ENCODE measurements at places on chromosomes 5 and 9.
A peak's percentile ranks its signal among the peaks of the same experiment; 100 is the strongest.

DNA sequence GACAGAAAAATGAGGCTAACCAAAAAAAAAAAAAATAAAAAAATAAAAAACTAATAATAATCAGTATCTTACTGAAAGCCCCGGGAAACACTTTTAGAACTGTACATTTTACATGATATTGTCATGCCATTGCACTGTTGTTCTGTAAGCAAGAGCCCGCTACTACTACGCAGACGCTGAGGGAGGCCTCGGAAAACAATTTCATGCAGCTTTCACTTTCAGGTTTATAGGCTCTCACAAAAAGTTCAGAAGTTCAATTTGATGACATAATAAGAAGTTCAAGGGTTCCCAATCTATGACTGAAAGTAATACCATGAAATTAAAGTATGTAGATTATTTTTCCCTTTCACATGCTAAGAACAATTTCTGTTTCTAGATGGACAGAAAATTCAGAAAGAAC, 318.3 kb upstream of the ITGA1 start:
- no peak for DNase-seq

DNA sequence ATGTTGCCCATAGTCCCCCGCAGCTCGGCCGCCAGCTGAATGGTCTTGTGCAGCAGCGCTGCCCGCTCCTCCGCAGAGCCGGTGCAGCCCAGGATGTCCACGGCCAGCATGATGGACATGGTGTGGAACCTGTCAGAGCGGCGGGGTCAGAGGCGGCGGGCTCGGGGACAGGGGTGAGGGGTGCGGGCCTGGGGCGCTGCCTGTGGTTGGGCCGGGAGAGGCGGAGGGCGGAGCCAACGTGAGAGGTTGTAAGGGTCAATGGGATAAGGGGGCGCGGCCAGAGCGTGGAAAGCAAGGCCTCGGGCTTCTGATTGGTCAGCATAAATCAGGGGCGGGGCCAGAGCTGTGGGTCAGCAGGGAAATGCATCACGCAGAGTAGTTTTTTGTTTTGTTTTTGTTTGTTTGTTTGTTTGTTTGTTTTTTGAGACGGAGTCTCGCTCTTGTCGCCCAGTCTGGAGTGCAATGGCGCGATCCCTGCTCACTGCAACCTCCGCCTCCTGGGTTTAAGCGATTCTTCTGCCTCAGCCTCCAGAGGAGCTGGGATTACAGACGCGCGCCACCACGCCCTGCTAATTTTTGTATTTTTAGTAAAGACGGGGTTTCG, 6.8 kb upstream of the TOR2A start:
- DNase-seq = peak; percentile 84

DNA sequence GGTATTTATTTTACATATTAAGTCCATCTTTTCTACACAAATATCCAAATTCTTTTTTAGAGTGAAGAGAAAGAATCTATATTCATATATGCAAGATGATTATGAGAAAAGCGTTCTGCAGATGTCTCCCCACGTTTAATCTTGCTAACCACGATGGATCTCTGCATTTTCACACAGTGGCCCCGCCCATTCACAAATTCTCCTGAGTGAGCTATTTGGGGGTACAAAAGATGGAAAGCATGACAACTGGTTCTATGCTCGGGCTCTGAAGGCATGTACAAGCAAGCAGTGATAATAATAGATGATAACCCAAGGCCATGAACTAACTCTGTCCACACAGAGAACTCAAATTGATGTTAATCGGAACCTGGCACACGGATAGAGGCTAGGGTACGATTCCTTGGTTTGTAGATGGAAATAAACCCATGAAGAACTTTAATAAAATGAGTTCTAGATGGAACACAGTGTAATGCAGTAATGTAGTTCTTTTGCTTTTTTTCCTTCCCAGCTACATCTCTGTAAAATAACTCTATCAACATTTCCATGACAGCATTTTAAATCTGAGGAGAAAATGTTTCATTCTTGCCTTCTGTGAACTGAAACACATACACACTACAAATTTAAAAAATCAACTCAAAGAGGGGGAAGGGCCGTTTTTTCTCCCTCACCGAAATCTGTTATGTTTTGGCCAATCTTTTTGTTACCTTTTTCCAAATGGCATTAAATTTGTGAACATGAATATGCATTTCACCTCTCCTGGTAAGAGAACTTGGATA, 851.7 kb upstream of the DMAC1 start:
- no peak for DNase-seq

DNA sequence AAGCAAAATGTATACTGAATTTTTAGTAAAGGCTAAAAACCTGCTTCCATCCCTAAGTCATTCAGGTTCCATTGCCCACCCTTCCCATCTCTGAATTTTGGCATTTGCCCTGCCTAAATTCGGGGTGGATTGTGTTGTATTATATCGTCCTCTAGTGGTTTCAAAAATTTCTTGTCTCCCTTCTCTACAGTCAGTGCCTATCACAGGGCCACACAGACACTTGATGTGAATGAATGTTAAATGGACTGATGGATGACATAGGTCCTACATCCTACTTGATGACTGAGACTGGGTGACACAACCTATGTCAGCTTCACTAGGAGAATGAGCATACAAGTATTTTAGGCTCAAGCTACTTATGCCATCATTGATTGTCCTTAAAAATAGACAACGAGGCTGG, 45.6 kb upstream of the SLC30A5 start:
- no peak for DNase-seq

- DNase-seq = peak; percentile 72
These were observed 233.1 kb downstream of the ADAMTSL1 start for GRCh38 chr9:18707061-18707461.

- DNase-seq = peak; percentile 49
These were observed at the start of gene NPDC1 for GRCh38 chr9:137046088-137046787. NPDC1 (minus strand) TSS chr9:137046177; CDS start chr9:137045989, 188 bp downstream.

DNA sequence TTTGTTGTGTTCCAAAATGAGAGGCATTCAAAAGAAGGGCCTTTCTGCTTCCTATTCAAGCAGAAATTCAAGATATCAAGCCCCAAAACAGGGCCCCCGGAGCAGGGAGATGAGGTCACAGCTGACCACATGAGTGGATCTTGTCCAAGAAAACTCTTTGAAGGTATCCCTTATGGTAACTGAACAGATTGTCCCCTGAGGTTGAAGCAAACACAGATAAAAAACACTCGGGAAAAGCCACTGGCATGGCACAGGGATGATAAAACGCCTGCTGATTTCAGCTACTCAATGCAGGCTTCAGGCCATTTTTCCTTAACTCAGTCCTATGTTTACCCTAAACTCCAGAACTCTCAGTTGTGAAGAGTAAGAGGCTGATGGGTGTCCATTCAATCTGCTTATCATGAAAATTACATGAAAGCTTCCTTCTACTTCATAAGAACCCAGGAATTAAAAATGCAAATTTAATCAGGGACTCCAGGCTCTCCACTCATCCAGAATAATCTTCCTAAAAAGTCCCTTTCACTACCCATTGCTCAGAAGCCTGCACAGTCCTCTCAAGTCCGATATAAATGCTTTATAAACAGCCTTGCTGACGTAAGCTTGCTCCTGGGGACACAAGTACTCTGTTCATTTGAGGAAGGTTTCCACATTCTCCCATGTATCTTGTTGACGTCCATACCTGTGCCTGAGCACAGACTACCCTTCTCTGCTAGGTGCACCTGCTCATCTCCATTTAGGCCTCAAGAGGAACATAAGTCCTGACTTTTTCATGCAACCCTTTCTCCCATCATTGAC, 35.9 kb upstream of the SLC1A3 start:
- peak; percentile 70 for DNase-seq

DNA sequence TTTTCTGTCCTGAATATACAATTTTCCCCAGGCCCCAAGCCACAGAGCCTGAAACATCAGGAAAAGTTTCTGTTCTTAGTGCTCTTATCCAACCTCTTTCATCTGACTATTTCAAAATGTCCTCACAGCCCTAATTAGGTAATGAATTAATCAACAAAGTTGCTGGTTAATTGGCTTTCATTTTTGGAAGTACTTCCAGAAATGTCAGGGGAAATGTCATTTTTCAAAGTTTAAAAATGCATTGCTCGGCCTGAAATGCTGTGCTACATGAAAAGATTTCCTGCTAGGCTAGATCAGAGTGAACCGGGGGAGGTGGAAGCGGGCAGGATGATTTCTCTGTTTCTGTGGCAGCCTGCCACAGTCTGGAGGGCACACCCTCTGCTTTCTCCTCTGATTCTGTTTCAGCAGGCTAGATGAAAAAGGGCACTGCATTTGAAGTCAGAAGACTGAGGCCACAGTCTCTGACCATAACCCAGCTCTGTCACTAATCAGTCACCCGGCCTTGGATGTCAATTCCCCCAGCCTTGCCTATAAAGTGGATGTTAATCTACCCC, 55.9 kb upstream of the BARX1 start:
- DNase-seq = peak; percentile 35

DNA sequence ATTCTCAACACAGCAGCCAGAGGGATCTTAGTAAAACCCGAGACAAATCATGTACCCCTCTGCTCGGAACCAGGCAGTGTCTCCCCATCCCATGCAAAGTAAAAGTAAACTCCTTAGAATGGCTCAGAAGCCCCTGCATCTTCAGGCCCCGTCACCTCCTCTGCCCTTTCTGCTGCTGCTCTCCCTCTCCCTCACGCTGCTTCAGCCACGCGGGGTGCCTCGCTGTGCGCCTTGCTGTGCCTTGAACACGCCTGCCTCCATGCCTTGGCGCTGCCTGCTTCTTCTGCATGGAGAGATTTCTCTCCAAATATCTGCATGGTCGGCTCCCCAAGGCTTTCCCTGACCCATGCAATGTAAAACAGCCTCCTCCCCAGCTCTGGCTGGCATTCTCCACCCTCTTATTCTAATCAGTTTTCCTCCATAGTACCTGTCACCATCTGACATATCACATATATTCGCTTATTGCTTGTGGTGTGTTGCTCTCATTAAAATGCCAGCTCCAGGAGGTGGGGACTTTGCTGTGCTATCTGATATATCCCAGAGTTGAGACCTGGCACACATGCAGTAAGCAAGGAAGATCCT, 8.0 kb downstream of the GPRIN1 start:
- DNase-seq = no peak

- no peak for DNase-seq
These were observed 17.4 kb upstream of the SEC16A start for GRCh38 chr9:136499935-136500910.

DNA sequence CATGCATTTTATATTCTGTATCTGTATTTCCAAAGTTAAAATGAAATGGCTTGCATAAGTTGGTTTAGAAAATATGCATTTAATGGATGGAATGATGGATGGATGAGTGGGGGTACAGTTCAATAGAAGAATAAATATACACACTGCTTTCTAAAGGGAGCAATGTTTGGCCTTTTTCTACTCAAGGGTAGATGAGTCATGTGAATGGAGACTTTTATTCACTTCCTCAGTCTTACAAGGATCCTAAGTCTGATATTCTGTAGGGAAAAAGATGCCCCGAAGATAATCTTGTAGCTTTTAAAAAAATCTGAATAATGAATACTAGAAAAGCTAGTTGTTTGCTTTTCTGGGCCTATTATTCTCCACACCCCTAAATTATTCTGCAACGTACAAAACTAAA, 2112.1 kb downstream of the MAT2B start:
- DNase-seq = no peak

DNA sequence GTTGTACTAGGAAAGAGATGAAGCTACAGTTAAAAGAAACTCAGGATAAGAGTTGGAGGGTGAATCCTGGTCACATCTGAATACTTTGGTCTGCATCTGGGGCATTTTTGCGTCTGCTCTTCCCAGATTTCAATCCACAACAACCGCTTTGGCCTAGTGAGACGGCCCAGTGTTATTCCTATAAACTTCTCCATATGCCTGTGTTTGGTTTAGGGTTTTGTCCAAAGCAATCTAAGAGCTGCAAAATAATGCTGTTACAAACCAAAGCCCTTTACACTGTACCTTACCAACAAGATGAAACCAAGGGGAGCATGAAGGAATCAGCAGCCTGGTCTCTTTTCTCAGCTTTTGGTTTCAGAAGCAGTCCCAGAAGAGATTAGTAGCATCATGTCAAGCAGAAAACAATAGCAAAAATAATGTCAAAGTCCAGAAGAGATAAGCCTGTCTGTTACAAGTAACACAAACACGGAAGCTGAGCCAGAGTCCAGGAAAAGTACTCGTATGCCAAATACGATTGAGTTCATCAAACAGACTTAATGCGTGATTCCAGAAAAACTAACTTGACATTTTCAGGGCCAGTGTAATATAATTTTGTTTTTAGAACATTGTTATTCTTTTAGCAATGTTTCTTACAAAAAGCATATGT, 379.9 kb upstream of the ACO1 start:
- DNase-seq = no peak

Measured in foreskin fibroblast (primary cell).